ENCODE measurements at places on chromosomes 6 and 20.
A peak's percentile ranks its signal among the peaks of the same experiment; 100 is the strongest.

GRCh38 chr6:149174962-149175361 is 142.6 kb upstream of the TAB2 start:
- DNase-seq = no peak

DNA sequence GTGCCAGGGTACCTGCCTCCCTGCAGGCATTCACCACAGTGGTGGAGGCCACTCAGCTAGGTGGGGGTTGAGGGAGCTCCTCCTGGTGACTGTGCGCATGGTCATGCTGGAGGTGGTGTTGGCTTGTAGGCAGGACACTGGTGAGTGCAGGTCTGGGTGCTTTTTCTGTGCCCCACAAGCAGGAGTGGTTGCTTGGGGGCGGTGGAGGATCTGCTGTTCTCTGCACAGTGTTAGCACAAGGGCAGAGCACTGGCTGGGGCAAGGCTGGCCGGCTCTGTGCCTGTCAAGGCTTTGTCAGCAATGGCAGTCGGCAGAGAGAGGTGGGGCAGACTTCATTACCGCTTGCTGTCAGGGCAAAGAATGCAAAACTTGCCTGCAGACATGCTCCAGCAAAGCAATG is 632.1 kb upstream of the ID4 start:
- DNase-seq = no peak

- no peak for DNase-seq
Observed at GRCh38 chr20:16052456-16052855, 520.8 kb downstream of the KIF16B start.

GRCh38 chr6:156778454-156779205 is 1.5 kb downstream of the ARID1B start:
- DNase-seq = no peak

DNA sequence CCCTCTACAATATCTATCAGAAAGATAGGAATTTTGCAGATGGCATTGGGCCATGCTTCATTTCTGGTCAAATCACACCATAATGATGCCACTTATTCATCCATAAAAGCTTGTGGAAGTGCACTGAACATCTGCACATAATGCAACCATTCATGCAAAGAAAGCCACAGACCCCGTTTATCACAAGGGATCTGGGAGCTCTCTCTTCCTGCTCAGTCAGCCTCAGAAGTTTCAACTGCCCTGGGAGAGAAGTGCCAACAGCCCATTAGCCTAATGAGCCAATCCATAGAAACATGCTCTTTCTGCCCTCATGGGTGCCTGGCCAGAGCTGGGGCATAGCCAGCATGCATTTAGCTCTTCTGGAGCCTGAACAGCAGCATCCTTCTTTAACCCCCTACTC is 85.8 kb downstream of the SLC35F1 start:
- DNase-seq = no peak

GRCh38 chr6:105994591-105995390 is 91.3 kb upstream of the PRDM1 start:
- peak; percentile 28 for DNase-seq
